ENCODE measurements at places on chromosomes 3 and 15. TPM values are rescaled to one million over a fixed set of nuclear protein-coding genes. Genes with fewer than 3 reads are reported as not detected.

The MESP2 gene
- not detected for total RNA-seq

The CSPG4 gene
- total RNA-seq = not detected

The KPNA1 gene
- 53.3 TPM for total RNA-seq

The SLC12A8 gene
- 0.16 TPM for total RNA-seq

The MTHFS gene
- total RNA-seq = 22.0 TPM

The MUC4 gene
- not detected for total RNA-seq

The ITIH1 gene
- not detected for total RNA-seq

Measured in naive thymus-derived CD4-positive, alpha-beta T cell (primary cell).